ENCODE measurements at places on chromosomes 16 and 17.

- no peak for DNase-seq
Observed at GRCh38 chr16:56944954-56945839, 13.3 kb downstream of the HERPUD1 start.

- DNase-seq, result no peak
Observed at GRCh38 chr16:69610356-69610755, 44.6 kb downstream of the NFAT5 start.

DNA sequence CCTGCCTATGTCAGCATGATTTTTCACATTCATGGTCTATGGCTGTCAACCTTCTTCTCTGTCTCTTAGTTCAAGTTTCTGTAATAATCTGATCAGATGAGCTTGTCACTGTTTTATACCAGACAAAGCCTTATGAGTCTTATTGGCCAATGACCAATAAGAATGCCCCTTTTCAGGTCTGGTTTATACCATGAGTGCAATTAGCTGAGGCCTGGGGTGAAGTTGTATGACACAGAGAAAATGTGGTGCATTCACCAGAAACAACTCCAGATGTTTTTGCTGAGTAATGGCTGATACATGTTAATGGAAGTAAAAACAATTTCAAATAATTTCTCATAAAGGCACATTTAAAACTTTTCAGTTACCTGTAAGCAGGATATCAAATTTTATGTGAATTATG lies 218.6 kb upstream of the CDH8 start:
- no peak for DNase-seq

GRCh38 chr17:50935221-50935995 lies 69.3 kb upstream of the TOB1 start:
- DNase-seq, result no peak

All from NCI-H2107 (cell line).